NCI-H1105 (cell line): ENCODE measurements at places on chromosomes 5 and 9.

DNA sequence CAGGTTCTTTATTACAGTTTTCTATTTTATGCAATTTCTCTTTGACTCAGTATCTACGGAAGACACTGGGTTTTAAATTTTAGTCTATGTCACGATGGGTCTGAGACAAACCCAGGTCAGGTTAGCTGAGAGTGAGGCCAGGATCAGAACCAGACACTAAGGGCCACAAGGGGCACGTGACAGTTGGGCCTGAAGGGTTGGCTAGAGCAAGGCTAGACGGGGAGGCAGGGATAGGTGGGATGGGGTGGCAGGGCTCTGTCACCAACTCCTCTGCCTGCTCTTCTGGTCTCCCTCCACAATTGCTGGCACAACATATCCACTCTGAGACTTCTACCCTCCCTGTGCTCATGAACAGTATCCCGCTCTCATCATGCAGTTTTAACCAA lies 76.4 kb downstream of the MED27 start:
- DNase-seq: no peak

DNA sequence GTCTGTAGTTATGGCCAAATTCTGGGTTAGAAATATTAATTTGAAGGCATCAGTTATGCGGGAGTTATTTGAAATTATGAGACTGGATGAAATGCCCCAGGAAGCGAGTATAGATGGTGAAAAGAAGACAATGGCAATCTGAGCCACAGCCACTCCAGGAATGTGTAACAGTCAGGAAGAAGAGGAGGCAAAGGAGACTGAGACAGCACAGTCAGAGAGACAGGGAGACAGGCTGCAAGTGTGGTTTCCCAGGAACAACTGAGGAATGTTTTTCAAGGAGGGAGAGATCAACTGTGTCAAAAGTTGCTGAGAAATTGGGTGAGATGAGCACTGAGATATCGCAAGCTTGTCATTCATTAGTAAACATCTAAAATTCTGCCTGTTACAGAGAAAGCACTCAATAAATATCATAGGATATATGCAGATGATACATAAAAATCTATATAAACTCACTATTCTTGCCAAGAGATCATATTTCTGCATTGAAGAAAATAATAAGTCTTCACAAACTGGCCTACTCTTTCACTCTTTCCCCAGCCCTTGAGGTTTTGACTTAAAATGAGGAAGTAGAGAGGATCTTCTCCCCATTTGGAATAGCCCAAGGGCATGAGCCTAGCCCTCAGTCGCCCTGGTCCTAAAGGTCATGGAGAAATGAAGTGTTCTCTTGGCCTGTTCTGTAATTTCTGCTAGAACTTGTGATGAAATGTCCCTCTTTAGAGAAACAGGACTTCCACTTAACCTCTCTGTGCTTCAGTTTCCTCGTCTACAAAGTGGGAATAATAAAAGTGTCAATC lies 48.5 kb upstream of the RLN1 start:
- DNase-seq: no peak

GRCh38 chr5:39175273-39175955 lies 43.9 kb downstream of the FYB1 start:
- no peak for DNase-seq

GRCh38 chr5:34735491-34736426 lies 79.6 kb downstream of the RAI14 start:
- no peak for DNase-seq

- no peak for DNase-seq
Measured at GRCh38 chr5:115355767-115356381, 59.4 kb upstream of the CCDC112 start.

DNA sequence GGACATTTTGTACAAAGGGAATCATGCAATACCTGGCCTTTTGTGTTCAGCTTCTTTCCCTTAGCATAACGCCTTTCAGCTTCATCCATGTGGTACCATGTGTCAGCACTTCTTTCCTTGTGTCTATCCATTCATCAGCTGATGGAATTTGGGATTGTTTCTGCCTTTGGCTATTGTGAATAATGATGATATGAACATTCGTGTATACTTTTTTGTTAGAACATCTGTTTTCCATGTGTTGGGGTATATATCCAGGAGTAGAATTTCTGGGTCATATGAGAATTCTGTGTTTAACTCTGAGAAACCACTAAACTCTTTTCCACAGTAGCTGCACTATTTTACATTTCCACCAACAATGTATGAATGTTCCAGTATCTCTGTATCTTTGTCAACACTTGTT lies 14.8 kb upstream of the PRRC2B start:
- no peak for DNase-seq

DNA sequence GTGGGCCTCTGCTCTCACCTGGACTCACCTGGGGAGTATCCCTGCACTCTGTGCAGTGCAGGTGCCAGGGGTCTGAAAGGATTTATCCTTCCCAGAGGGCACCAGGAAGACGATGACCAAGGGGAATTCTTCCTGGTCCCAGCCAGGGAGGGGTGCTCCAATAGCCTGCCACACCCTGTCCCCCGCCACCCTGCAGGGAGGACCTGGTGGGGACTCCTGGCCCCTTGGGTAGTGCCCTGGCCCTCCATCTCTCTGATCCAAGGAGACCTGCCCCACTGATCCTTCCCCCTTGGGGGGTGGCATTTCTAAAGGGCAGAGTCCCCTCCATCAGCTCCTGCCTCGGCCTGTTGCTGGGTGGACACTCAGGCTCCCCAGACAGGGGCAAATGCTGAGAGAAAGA lies 70.7 kb downstream of the NTNG2 start:
- no peak for DNase-seq

DNA sequence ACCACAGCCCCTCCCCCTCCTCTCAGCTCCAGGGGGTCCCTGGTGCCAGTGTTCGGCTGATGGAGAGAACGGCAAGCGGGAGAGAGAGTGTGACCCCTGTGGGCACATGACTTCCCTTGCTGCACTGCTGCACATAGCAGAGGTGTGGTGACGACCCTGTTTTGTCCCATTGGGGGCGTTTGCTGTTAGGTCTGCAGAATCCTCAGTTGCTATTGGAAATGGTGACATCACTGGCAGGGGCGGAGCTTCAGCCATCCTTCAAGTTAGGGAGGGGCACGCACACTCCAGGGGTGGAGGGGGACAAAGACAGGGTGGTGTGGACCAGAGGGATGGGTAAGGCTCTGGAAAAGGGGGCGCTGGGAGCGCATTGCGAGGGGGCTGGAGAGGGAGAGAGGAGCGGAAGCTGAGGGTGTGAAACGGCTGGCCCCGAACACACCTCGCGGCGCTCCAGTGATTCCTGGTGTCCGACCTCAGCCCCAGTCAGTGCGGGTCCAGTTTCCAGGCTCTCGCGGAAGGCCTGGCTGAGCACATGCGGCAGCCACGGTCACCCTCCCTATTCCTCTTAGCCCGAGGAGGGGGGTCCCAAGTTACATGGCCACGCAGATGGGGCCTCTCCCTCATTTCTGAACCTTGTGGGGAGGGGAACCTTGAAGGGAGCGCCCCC lies 764 bp upstream of the GRIN1 start:
- no peak for DNase-seq

- no peak for DNase-seq
Measured at GRCh38 chr5:90406466-90406865, 3.1 kb downstream of the CETN3 start.

DNA sequence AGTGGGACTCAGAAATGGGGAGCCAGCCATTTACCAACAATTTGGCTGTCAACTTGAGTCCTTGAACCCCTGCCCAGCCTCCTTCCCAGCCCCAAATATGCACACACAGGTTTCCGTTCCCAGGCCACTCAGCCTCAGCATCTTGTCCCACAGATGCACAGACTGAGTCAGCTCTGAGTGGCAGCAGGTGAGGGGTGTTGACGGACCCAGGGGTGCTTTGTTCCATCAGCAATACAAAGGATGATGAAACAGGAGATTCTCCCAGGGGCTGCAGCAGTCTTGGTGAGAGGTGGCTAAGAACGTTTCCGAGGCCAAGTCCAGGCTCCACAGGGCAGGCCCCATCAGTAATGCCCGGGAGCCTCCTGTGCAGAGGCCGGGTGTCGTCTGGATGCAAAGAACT lies 4.9 kb upstream of the OLFM1 start:
- DNase-seq: no peak

DNA sequence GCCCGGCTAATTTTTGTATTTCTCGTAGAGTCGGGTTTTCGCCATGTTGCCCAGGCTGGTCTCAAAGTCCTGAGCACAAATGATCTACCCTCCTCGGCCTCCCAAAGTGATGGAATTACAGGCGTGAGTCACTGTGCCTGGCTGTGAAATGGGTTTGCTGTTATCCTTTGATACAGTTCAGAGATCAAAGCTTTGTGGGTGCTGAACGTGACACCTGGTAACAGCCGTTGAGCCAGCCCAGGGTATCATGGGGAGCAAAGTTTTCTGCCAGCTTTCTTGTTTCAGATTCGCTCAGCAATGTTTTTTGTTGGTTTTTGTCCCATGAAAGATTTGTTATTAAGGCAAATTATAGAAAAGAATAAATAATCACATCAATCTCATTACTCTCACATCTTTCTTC lies 68.9 kb upstream of the LPAR1 start:
- no peak for DNase-seq

- DNase-seq: no peak
Measured at GRCh38 chr9:121860213-121860612, 208.8 kb downstream of the DAB2IP start.

- no peak for DNase-seq
Measured at GRCh38 chr5:154896562-154897165, 38.2 kb downstream of the CNOT8 start.

- DNase-seq: no peak
Measured at GRCh38 chr9:75064307-75065025, 23.5 kb downstream of the NMRK1 start.

DNA sequence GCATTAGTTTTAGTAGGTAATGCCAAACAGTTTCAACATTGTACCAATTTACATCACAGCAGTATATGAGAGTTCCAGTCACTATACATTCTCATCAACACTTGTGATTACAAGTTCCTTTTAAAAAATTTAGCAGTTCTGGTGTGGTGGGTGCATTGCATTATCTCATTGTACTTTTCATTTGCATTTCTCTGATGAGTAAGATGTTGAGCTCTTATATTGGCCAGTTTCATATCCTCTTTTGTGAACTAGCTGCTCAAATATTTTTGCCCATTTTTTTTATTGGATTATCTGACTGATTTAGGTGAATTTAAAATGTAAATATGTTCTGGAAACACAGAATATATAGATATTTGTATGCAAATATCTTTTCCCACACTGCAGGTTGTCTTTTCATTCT lies 160.9 kb upstream of the NR3C1 start:
- DNase-seq: no peak

- no peak for DNase-seq
Measured at GRCh38 chr5:32753051-32753450, 41.9 kb downstream of the NPR3 start.

- DNase-seq: no peak
Measured at GRCh38 chr5:110270-110888, 18.4 kb downstream of the PLEKHG4B start.

- DNase-seq: peak; percentile 89
Measured at GRCh38 chr9:7287065-7287464, 512.5 kb downstream of the DMAC1 start.

DNA sequence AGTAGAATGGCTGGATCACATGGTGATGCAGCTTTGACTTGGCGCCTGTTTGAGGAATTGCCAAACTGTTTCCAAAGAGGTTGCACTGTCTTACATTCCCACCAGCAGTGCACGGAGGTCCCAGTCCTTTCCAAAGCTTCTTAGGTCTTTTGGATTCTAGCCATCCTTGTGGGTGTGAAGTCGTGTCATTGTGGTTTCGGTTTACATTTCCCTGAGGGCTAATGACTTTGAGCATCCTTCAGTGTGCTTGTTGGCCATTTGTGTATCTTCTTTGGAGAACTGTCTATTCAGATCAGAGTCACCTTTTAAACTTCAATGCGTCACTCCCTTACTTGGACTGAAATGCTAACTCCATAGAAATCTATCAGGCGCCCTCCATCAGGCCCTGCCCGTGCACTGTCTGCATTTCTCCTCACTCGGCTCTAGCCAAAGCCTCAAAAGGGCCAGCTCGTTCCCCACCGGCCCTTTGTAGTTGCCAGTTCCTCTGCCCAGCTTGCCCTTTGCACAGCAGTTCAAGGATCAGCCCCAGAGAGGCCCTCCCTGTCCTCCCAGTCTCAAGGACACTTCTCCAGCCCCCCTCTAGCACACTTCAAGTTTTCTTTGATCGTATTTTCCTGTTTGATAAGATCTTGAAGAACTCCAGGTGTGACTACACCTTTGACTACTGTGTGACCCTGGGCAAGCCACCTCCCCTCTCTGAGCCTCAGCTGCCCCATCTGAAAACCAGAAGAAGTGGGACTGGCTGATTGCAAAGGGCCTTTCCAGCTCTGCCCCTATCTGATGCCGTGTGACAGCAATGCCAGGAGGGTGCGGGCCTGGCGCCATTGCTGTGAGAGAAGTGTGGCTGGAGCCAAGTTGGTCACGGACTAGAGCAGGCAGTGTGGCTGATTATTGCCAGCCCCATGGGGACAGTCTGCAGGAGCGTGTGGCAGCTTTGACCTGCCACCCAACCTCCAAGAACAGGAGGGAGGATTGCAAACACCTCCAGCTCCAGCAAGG lies 5.6 kb downstream of the HRH2 start:
- no peak for DNase-seq

DNA sequence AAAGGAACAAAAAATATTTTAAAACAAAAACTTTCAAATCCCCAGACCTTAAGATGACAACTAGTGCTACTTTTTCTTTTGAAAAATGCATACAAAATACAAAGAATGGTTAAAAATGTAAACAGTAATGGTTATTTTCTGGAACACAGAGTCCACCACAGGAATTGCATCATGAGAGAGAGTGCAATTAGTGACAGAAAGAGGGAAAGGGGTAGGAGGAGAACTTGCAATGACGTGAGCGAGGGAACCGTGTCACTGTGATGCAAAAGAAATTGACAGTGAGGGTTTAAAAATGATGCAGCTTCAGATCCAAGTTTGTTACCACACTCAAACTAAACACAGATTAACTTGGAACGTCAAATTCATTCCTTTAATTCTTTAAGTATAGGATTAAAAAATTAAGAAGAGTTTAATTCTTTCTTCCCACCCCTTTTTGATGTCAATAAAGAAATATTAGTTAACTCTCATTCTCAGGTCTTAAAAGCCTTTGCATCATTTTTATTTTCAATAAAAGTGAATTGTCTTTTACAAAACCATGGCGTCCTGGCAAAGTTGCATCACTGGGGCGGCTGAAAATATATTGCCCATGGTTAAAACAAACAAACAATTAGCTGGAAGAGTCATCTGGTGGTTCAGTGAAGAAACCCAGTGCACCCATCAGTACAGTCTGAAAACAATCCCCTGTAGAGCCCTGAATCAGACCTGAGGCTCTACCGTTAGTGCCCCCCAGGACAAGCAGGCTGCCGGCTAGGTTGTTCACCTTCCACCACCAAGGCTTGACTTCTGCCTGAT lies 39.5 kb downstream of the MACROH2A1 start:
- DNase-seq: no peak

DNA sequence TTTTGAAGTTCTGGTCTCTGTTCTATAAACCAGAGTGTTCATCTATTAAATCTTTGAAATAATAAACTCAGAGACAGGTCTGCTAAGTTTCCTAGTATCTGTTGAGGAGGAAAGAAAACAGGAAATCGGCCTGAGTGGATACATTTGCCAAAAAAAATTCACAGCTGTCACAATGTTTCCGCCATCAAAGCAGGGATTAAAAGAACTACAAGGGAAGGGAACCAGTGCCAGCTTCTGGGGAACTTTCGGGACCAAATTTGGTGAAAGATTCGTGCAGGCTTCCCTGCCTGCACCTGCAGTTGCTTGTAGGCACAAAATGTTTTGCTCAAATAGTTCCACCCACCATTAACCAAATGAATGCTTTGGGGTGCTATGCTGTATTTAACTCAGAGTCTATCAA lies 267.5 kb downstream of the MSX2 start:
- no peak for DNase-seq

- no peak for DNase-seq
Measured at GRCh38 chr9:133261103-133261752, 13.8 kb downstream of the ABO start.
